ENCODE measurements at places on chromosomes 13 and 19.

GRCh38 chr19:10670182-10670581, 16.0 kb downstream of the ILF3 start:
- DNase-seq: no peak

- no peak for DNase-seq
Measured at GRCh38 chr13:23960566-23961156, 63.4 kb upstream of the C1QTNF9B start.

- peak; percentile 57 for DNase-seq
Measured at GRCh38 chr19:55640577-55641425, at the start of gene ZNF580. Gene ZNF580 (plus strand): TSS chr19:55641002. CDS start chr19:55642509, 1,507 bp downstream.

- peak; percentile 83 for DNase-seq
Measured at GRCh38 chr19:12703046-12703445, 6.6 kb upstream of the FBXW9 start.

GRCh38 chr19:52785506-52785905, 1.1 kb downstream of the ZNF600 start:
- no peak for DNase-seq

- DNase-seq: no peak
Measured at GRCh38 chr19:39169143-39169810, 27.5 kb upstream of the NCCRP1 start.

GRCh38 chr19:42440357-42441048, 2.2 kb downstream of the CXCL17 start:
- peak; percentile 78 for DNase-seq

DNA sequence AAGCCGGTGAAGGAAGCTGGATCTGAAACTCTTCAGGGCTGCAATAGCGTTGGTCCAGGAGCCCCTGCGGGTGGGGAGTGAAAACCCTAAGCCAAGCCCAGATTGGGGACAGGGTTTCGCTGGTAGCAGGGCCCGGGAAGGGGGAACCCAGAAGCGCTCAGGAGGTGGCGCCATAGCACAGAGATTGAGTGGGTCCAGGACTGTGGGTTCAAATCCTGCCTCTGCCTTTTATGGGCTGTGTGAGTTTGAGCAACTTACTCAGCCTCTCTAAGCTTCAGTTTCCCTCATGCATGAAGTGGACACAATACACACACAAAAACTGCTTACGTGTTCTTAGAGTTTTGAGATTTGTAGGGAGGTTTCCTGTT, 8.3 kb upstream of the SYCN start:
- no peak for DNase-seq

DNA sequence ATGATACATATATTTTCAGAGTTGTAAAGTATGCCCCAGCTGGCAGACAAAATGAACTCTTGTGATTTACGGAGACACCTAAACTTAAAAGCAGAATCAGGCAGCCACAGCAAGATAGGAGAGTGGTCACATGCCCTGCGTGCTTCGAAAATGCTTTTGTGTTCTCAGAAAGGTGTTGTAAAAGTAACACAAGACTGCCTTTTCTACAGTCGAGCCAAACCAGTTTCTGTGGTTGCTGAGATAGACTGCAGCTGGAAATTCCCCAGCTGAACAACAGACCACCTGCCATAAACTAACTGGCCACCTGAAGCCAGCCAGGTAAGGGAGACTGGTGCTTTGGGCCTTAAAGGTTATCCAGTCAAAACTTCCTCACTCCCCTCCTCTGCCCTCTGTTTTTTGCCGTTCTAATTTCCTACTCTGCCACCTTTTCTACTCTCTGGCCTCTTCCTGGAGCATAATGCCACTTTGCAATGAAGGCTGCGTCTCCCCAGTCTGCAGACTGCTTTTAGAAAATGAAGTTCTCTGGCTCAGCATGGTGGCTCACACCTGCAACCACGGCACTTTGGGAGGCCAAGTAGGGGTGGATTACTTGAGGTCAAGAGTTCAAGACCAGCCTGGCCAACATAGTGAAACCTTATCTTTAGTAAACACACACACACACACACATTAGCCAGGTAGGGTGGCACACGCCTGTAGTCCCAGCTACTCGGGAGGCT, 381.2 kb upstream of the SLITRK1 start:
- no peak for DNase-seq

GRCh38 chr13:60152114-60152513, 11.6 kb downstream of the DIAPH3 start:
- DNase-seq: no peak

GRCh38 chr13:111530137-111530870, 209.9 kb downstream of the TEX29 start:
- no peak for DNase-seq

DNA sequence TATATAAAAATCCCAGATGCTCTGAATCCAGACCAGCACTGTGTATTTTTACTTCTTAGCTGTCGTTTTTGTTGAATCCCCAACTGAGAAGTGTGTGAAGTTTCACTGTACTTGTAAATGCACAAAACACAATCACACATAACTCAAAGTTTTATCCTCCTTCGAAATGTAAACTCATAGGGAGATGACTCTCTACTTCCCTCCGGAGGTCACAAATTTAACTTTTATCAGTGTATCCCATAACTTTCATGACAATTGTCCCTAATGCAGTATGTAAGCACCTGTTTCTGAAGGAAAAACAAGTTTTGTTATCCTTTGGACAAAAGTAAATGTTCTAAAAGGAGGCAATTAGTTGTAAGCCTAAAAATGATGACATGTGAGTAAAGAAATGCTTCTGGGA, 665.0 kb upstream of the SLITRK6 start:
- DNase-seq: no peak

GRCh38 chr19:39915848-39916215, 18.6 kb downstream of the FCGBP start:
- no peak for DNase-seq

DNA sequence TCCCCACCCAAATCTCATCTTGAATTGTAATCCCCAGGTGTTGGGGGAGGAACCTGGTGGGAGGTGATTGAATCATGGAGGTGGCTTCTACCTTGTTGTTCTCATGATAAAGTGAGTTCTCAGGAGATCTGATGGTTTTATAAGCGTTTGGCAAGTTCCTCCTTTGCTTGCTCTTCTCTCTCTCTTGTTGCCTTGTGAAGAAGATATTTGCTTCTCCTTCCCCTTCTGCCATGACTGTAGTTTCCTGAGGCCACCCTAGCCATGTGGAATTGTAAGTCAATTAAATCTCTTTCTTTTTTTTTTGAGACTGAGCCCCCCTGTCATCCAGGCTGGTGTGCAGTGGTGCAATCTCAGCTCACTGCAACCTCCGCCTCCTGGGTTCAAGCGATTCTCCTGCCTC, 34.4 kb downstream of the VSTM1 start:
- DNase-seq: no peak

- DNase-seq: no peak
Measured at GRCh38 chr19:45161738-45162607, 1.2 kb upstream of the NKPD1 start.

DNA sequence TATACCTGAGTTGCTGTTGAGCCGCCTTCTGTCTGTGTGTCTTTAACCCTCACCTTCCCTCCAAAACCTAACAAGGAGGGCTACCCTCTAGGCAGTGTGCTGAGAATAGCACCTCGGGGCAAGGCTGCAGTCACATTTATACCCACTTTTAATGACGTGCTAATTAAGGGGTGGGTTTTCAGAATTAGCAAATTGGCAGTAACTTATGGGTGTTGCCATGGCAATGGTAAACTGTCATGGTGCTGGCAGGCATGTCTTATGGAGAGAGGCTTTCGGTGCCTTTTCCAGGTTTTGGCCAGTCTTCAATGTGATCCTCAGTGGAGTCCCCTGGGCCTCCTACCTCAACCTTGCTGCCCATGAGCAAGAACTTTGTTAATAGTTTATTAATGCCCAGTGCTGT, 1.2 kb upstream of the PNMA8A start:
- DNase-seq: no peak

DNA sequence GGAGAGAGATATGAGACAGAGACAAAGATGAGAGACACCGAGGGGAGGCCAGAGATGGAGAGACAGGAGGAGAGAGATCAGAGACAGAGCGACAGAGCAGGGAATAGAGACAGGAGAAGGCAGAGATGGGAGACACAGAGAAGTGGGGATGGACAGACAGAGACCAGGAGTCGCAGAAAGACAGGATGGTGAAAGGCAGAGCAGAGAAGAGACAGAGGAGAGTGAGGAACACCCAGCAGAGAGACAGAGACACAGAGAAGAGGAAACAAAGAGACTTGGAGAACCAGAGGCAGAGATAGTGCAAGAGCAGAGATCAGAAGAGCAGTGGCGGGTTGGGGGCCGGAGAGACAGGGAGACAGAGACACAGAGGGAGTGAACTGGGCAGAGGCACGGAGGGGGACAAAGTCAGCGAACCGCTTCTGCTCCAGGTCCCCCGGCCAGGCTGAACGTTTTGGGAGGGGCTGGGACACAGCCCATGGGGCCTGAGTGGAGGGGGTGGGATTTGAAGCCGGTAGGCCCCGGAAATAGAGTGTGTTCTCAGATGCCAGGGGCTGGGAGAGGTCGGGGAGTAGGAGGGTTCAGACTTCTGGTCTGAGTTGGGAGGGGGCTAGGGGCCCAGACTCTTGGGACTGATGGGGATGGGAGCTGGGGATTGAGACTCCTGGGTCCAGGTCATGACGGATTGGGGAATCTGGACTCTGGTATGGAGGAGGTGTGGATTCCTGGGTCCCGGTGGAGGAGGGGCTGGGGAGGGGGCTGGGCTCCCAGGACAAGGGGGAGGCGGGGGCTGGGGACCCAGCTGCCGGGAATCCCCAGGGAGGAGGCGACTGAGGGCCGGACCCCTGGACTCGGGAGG, 654 bp downstream of the ZNF579 start:
- DNase-seq: no peak

DNA sequence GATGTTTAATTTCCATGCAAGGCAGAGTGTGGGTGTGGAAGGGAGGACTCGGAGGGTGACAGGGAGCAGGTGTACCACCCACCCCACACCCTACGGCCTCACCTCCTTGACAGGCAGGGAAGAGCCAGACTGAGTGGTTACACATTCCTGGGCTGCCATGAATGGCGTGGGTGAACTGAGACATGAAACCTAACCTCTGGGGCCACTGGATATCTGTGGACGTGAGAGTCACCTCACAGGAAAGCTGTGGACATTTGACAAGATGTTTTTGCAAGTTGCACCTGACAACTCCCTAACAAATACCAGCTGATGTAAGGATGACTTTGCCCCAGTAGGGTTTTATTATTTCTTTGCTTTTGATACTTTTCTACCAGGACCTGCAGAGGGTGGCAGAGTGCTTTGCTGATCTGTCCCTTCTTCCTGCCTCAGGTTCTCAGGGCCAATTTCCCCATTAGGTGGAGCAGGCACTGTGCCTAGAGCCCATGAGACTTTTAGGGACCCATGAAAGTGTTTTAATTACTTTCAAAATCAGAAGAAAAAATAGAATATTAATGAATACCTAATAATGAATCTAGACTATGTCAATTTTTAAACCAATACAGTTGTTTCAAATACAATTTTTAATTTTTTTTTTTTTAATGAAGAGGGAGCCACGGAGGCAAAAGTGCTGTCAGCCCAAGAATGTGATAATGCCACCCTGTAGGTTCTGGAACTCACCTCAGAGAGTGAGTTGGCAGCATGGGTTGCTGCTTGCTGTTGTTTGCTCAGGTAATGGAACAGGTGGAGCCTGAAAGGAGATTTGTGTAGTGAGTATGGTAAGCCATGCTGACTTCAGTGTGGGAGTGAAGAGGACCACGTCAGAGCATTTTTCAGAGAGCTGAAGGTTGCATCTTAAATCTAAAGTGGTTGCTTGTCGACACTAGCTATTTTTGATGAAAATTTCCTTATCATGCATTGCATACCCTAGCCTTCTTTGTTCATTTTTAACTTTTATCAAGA, 58.0 kb upstream of the CYSLTR2 start:
- DNase-seq: peak; percentile 14

GRCh38 chr19:1590641-1591397, 1.8 kb downstream of the MBD3 start:
- no peak for DNase-seq

DNA sequence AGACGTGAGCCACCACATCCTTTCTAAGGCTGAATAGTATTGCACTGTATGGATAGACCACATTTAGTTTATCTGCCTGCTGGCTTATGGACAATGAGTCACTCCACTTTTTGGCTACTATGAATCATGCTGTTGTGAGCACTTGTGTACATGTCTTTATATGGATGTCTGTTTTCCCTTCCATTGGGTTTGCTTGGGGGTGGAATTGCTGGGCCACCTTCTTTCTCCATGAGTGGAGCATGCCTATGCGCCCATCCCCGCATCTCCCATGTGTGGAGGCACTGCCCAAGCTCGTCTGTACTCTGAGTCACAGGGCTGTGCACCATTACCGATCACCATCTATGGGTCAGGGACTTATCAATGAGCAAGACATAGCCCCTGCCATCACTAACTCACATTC, 127.2 kb upstream of the GJB6 start:
- DNase-seq: no peak
